ENCODE measurements at places on chromosomes 7 and 10.

DNA sequence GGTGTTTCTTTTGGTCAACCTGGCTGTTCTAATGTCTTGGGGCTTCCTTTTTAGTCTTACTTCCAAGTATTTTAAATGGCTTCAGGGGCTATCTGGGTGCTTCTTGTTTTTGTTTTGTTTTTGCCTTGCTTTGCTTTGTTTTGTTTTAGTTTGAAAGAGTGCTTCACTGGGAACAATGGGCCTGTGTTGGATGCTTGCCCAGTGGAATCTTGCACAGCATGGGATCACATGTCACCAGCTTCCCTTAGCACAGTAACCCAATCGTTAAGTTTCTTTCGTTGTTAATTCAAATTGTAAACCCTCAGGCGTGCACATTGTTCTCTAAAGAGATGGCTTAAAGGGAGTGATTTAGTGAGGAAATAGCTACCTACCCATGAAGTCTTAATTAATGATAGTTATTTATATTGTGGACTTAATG is 8.9 kb downstream of the COL17A1 start:
- DNase-seq: no peak

GRCh38 chr10:22810643-22811465 is 96.5 kb upstream of the PIP4K2A start:
- no peak for DNase-seq

- DNase-seq: no peak
Observed at GRCh38 chr10:114719311-114719710, 61.2 kb upstream of the ABLIM1 start.

GRCh38 chr10:24457661-24458318 is 248.9 kb downstream of the KIAA1217 start:
- DNase-seq: no peak

DNA sequence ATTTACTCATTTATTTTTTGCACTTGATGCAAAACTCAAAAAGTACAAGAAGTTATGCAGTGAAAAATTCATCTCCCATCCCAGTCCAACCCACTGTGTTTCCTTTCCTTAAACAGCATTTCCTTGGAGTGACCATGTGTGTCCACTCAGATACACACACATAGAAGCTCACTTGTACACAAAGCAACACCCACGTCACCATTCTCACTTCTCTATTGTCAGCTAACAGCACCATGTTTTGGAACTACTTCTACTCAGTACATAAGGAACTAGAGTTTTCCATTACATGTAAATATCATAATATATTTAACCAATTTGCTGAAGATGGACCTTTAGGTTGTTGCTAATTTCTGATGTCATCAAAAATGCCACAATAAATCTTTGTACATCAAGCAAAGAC is 167.6 kb downstream of the GRID1 start:
- DNase-seq: no peak

DNA sequence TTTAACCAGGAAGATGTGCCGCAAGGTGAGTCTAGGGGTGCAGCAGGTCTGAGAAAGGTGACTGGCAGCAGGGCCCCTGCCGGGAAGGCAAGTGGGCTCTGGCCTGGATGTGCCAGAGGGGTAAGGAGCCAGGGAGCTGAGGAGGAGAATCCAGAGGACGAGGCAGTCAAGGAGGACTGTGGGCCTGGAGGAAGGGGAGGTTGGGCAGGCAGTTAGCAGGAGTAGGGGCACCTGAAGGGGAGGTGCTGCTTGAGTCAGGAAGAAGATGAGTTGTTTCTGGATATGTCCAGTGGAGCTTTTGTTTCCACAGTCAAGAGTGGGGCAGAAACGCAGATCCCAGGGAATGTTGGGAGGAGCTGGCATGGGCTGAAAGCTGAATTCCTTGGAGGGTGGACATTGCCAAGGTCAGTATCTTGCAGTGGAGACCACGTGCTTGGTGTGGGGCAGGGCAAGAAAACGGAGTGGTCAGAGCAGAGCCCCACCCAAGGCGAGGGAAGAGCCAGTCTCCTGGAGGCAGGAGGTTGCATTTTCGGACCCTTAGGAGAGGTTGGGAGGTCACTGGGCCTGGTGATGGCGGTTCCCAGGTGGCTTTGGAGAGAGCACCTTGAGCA is 34.0 kb downstream of the MINDY4 start:
- no peak for DNase-seq
